ENCODE measurements at places on chromosomes 7 and 10. TPM values are rescaled to one million over a fixed set of nuclear protein-coding genes. Genes with fewer than 3 reads are reported as not detected.

Gene CCZ1B
- 76.2 TPM for total RNA-seq

Gene MYOZ1
- 5.9 TPM for total RNA-seq

Gene GCK
- 1.6 TPM for total RNA-seq

Gene PDLIM1
- total RNA-seq, result 140 TPM

Gene GLUD1
- 141 TPM for total RNA-seq

Gene LIMK1
- total RNA-seq, result 19.9 TPM

Gene CALCR
- not detected for total RNA-seq

Gene LIPK
- total RNA-seq, result not detected

GRCh38 chr7:148782757-148783456, 84.2 kb downstream of the CUL1 start:
- no peak for DNase-seq

GRCh38 chr7:16498122-16498521, 28.5 kb upstream of the LRRC72 start:
- no peak for DNase-seq

DNA sequence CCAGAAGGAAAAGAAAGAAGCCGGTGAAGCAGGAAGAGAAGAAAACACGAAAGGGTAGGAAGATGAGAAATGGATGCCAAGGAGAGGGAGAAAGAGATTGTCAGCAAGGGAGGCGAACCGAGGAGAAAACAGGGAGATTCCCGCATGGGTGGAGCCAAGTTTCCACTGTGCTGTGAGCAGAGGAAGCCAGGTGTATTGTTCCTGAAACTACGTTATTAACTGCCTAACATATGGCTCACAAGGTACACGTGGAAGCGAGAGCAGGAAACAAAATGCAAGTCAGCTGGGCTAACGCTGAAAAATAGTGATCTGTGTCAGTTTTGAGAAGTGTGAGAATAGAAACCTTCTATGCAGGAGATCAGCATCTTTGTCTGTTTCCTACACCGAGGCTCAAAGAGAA, 20.4 kb upstream of the HIPK2 start:
- DNase-seq, result no peak

DNA sequence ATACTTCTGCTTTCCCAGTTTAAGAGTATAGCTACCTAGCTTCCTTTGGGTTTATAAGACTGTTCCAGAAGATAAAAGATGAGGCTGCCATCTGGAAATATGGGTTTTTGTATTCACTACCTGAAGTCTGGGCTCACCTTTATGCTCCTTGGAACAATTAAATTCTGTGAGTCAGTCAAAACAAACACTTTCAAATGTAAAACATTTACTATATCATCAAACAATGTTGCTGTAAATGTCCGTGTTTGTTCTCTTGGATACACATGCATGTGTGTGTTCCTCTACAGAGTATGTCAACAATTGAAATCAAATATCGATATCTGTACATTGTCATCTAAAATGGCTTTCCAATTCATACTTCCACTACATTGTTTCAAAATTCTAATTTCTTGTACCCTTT, 525.6 kb downstream of the MDFIC start:
- DNase-seq, result no peak

GRCh38 chr7:101094376-101094775, 9.1 kb downstream of the TRIM56 start:
- no peak for DNase-seq

DNA sequence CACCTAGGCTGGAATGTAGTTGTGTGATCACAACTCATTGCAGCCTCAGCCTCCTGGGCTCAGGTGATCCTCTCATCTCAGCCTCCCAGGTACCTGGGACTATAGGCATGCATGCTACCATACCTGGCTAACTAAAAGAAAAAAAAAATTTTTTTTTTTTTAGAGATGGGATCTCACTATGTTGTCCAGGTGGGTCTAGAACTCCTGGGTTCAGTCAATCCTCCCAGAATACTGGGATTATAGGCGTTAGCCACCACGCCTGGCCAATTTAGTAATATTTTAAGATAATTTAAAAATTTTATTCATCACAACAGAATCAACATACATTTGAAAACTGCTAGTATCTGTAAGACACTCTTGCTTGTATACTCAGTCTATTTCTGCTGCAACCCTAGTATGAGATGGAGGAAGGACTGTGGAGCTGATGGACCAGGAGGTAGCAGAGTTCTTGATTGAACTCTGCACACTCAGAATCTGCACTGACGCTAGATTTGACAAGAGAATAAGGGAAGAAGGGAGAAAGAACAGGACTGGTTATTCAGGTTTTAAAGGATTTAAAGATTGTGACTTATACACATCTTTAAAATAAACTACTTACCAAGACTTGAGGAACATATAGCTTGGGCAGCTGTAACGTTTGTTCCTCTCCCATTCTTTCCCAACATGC, 57.6 kb downstream of the VCL start:
- no peak for DNase-seq

GRCh38 chr7:106621393-106622132, 39.4 kb downstream of the CCDC71L start:
- DNase-seq, result no peak

- no peak for DNase-seq
These were observed 53.8 kb downstream of the TMEM26 start for GRCh38 chr10:61399406-61399805.

- DNase-seq, result no peak
These were observed 2.5 kb downstream of the P4HA1 start for GRCh38 chr10:73093922-73094850.

DNA sequence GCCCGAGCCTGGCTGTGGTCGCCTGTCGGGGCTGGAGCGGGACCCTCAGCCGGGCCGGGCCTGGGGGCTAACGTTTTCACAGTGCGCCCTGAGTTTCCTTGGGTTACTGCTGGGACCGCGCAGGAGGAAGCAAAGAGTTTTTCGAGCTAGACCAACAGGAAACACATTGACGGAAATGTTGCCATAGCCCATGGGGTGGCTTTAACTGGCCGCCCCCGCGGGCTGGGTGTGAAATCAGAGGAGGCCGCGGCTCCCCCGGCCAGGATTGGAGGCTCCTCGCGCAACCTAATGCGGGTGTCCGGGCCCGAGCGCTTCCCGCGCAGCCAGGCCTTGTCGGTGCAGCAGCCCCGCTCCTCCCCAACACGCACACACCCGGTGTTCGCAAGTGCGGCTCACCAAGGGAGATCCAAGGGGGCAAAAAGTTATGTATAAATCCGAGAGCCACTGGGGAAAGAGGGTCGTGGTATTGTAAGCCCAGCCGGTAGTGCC, 1.9 kb downstream of the HHEX start:
- no peak for DNase-seq

DNA sequence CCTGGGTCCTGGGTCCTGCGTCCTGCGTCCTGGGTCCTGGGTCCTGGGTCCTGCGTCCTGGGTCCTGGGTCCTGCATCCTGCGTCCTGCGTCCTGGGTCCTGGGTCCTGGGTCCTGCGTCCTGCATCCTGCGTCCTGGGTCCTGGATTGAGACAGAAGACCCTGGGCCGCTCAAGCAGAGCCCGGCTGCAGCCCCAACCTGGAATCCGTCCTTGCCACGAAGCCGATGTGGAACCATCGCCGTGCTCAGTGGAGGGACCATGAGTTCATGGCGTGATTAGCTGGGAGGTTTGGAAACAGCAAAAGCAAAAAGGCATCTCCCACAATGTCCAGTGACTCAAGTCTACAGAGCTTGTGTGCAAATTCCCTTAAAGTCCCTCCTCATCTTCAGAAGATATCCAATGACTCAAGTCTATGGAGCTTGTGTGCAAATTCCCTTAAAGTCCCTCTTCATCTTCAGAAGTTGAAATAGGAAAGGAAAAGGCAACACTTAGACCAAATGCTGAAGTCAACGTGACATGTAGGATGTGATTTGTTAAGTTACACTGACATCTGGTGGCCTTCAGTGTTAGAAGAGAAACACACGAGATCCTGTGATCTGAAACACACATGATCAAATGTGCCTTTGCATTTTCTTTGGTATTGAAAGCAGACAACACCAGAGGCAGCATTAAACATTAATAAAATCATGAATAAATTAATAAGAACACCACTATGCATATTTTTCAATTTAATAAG, 179.9 kb downstream of the PTPRN2 start:
- DNase-seq, result no peak

GRCh38 chr10:89808842-89809241, 107.5 kb downstream of the KIF20B start:
- no peak for DNase-seq

DNA sequence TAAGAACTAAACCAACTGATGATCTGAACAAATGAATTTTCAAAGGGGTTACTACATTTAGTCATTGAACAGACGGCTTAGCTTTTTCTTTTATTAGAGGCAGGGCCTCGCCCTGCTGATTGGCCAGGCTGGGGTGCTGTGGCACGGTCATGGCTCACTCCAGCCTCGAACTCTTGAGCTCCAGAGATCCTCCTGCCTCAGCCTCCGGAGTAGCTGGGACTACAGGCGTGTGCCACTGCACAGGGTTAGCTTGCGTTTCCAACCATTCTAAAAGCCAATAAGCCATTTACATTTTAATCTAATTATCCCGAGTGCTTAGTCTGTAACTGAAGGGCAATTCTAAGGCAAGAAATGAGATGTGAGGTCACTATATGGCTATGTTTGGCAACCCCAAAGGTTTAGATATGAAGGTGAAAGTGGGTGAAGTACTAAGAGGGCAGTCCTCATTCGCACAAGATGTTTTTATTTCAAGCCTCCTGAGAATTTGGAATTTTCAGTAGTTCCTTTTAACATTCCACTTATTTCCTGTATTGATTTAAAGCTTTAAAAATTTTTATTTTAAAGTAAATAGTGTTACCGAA, 1.6 kb upstream of the CDK13 start:
- DNase-seq, result no peak

DNA sequence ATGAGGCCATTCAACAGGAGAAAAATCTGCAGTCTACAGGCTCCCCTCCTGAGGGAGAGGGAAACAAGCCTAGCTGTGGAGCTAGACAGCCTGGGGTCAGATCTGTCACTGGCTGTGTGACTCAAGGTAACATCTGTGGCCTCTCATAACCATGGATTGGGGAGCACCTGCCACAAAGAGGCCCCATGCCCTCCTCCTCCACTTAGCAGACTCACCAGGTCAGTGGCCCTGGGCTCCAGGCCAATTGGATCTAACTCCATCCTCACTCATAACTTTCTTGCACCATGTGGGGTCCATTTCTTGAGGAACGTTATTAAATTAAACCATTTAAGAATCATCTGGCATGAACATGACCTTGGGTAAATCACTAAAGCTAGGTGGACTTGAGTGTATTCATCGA, 1.8 kb downstream of the GDF10 start:
- no peak for DNase-seq

DNA sequence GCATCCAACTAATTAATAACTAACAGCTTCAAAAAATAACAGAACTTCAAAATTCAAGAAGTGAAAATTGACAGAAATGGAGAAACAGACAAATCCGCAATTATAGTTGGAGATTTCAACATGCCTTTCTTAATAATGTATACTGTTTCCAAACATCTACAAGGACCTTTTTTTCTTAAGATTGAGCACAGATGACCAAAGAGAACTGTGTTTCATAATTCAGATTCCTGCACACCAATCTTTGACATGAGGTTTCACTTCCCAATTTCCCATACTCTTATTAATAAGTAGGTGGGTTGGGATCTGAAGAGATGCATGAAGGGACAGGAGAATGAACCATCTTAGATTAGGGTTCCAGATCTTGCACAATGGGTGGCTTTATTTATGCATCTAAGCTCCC, 24.9 kb upstream of the GIMAP7 start:
- DNase-seq, result no peak

GRCh38 chr7:16913643-16914042, 31.9 kb upstream of the AGR3 start:
- no peak for DNase-seq

- DNase-seq, result no peak
These were observed 50.1 kb upstream of the CAV2 start for GRCh38 chr7:116449441-116449840.
